ENCODE measurements at places on chromosomes 3 and 15. TPM values are rescaled to one million over a fixed set of nuclear protein-coding genes. Genes with fewer than 3 reads are reported as not detected.

DNA sequence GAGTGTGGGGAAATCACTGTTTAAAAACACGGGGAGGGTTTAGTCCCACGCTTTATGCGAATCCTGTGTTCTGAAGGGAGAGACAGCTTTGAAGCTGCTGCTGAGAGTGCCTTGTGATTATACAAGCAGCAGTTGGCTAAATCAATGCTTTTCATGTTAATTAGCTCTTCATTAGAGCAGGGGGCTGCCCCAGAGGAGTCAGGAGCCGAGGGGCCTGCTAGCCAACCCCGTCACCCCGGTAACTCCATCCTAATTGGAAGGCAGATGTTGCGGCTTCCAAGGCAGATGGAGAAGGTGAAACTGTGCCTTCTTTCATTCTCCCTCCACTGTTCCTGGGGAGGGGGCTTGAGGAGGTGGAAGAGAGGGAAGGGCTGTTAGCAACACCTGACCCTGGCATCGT lies 92.4 kb upstream of the ANKRD34C start:
- no peak overlapping the region for H3K27ac ChIP-seq
- H3K27me3 ChIP-seq = no peaks in the 10 kb centered on the region
- H3K4me1 ChIP-seq = peaks cover 23% of the 10 kb centered on the region
- no peak overlapping the region for H3K4me3 ChIP-seq
- H3K36me3 ChIP-seq = no peaks in the 10 kb centered on the region

- no peak for DNase-seq
- no peaks in the 10 kb centered on the region for H3K36me3 ChIP-seq
- H3K27ac ChIP-seq = no peak overlapping the region
- no peaks in the 10 kb centered on the region for H3K27me3 ChIP-seq
- H3K4me3 ChIP-seq = no peak overlapping the region
These were observed 41.9 kb downstream of the EMC4 start for GRCh38 chr15:34266751-34267150.

GRCh38 chr3:186825294-186825821 lies 17.2 kb upstream of the ADIPOQ start:
- H3K36me3 ChIP-seq = no peaks in the 10 kb centered on the region
- H3K4me3 ChIP-seq = peak overlapping the region; percentile 73
- H3K4me1 ChIP-seq = peaks cover 34% of the 10 kb centered on the region
- H3K27ac ChIP-seq = no peak overlapping the region
- peaks cover 63% of the 10 kb centered on the region for H3K27me3 ChIP-seq

GRCh38 chr3:185318141-185318540 lies 44.8 kb upstream of the MAP3K13 start:
- no peak overlapping the region for H3K4me3 ChIP-seq
- H3K4me1 ChIP-seq = peaks cover 9% of the 10 kb centered on the region
- no peaks in the 10 kb centered on the region for H3K36me3 ChIP-seq
- no peak overlapping the region for H3K27ac ChIP-seq

- H3K36me3 ChIP-seq = no peaks in the 10 kb centered on the region
- H3K27ac ChIP-seq = no peak overlapping the region
- DNase-seq = no peak
- H3K4me3 ChIP-seq = no peak overlapping the region
These were observed 124.8 kb upstream of the LRIG1 start for GRCh38 chr3:66625505-66626216.

Gene TMEM45A
- 82.7 TPM for total RNA-seq

Gene ZNF80
- total RNA-seq = not detected

Gene RTP4
- not detected for total RNA-seq

All from neural progenitor cell (in vitro differentiated cells).